ENCODE measurements at places on chromosomes 6 and 20.
A peak's percentile ranks its signal among the peaks of the same experiment; 100 is the strongest.

DNA sequence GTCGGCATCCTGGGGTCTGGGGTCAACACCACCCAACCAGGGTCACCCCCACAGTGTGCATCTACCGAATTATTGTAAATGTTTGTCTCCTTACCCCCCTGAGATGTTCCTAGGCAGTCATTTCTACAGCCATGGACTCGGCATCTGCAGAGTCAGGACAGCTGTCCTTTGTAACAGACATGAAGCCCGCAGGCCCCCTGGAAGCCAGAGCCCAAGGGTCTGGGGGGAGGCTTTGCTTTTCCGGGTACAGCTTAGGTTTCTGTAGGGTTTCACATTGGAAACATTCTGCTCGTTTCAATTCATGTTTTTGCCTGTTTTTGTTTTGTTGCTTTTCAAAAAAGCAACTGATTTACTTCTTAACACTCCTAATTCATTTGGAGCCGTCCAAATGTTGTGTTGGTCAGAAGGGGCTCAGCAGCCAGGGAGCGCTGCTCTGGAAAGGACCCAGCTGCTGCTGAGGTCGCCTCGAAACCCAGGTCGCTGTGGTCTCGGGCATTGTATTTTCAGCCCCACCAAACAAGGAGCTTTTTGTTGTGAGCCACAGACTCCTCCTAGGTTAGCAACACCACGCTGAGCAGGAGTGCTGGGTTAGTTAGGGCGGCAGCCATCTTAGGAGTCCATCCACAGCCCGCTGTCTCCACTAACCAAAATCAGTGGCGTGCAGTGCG, 160.4 kb downstream of the TMEM242 start:
- no peak for DNase-seq

- DNase-seq, result no peak
Measured at GRCh38 chr20:29878281-29878741, 1379.2 kb upstream of the DEFB115 start.

DNA sequence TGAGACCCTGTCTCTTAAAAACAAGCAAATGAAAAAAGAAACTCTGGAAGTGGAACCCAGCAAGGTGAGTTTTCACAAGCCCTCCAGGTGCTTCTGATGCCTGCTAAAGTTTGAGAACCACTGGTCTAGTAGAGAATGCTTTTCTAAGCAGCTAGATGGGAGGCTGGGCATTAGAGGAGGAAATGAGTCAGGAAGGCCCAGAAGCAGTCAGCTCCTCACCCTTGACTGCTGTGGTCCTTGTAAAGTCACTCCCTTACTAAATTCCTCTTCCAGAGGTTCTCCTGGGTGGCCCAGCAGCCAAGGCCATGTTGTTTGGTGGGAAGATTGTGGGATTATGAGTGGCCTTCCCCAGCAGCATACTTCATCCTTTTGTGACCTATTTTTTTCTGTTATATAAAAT, 52.0 kb upstream of the FYN start:
- no peak for DNase-seq

DNA sequence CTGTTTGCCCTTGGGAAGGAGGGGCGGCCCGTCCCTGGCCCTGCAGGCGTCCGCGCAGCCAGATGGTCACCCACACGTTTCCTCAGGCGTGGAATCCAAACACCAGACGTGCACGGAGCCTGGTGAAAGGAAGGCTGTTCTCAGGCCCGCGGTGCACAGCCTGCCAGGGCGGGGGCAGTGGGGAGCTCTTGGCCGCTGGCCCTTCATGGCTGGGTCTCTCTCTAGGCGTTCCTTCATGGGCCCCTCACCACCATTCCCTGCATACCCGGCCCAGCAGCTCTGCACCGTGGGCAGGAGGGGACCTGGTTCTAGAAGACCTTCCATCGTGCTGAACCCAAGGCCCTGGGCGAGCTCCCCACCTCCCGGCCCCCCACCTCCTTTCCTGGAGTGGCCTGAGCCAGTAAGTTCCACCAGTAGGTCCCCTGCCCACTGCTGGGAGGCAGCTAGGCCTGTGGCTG, 30.4 kb upstream of the SMOC2 start:
- no peak for DNase-seq

GRCh38 chr6:89161326-89162046, 15.6 kb downstream of the PM20D2 start:
- no peak for DNase-seq

GRCh38 chr6:1600764-1601157, 9.0 kb upstream of the FOXC1 start:
- no peak for DNase-seq

- DNase-seq, result no peak
Measured at GRCh38 chr6:149362289-149362688, 37.8 kb upstream of the SUMO4 start.

- peak; percentile 41 for DNase-seq
Measured at GRCh38 chr20:38723017-38723847, 1.1 kb upstream of the SLC32A1 start.

DNA sequence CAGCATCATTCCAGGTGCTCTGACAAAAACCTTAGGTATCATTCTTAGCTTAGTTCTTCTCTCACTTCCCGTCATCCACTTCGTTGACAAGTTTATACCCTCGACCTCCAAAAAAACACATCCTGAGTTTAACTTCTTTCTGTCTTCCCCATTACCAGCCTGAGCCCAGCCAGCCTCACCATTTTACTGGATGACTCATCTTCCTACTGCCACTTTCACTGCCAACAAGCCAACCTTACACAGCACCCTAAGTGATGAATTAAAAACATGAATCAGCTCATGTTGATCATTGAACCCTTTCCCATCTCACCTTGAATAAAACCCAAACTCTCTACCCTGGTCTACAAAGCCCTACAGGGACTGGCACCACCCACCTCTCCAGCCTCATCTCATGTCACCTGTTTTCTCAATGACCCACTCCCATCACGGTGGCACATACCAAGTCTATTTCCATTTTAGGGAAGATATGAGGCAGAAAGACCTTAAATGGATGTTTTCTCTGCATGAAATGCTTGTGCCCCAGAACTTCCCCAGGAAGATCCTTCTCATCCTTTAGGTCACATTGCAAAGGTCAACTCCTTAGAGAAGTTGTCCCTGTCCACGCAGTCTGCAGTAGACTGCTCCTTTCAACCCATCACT, 9.9 kb upstream of the UST start:
- DNase-seq, result no peak

- no peak for DNase-seq
Measured at GRCh38 chr20:17939622-17940223, 28.9 kb downstream of the SNX5 start.

- DNase-seq, result no peak
Measured at GRCh38 chr6:116446399-116446798, 14.8 kb upstream of the CALHM6 start.

DNA sequence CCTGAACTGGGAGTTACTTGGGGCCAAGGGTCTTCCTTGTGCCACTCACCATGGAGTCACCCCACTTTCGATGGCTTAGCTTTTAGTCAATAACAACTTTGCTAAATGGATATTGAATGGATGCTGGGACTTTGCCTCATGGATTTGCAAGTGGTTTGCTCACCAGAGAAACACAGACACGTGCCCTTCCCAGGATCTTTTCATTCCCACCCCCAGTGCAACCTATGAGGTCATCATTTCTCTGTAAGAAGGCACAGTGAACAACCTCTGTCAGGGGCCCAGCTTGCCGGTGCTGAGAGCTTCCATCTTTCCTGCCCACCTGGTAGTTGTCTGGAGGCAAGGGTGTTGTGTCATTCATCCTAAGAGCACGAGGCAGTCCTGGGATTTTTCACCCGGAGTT, 256.8 kb upstream of the PMEPA1 start:
- DNase-seq, result no peak

- DNase-seq, result peak; percentile 72
Measured at GRCh38 chr20:48635791-48636267, 192.0 kb downstream of the PREX1 start.

- peak; percentile 42 for DNase-seq
Measured at GRCh38 chr6:90187437-90188121, 109.1 kb downstream of the BACH2 start.

DNA sequence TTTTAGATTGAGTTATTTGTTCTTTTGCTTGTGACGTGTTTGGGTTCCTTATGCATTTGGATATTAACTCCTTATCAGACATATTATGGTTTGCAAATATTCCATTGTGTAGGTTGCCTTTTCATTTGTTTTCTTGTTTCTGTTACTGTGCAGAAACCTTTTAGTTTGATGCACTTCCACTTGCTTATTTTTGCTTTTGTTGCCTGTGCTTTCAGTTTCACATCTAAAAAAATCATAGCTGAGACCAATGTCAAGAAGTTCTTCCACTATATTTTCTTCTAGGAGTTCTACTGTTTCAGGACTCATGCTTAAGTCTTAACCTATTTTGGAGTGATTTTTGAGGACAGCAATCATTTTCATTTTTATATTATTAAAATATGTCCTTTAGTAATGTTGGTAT, 113.5 kb downstream of the EPM2A start:
- no peak for DNase-seq

DNA sequence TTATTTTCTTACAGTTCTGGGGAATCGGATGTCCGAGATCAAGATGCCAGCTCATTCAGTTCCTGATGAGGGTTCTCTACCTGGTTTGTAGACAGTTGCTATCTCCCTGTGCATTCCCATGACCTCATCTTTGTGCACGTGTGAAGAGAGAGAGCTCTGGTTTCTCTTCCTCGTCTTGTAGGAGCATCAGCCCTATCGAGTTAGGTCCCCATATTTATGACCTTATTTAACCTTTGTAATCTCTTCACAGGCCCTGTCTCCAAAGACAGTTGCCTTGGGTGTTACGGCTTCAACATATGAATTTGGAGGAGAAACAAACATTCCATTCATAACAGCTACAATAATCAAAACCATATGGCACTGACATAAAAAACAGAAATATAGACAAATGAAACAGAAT, 455.3 kb downstream of the HACE1 start:
- no peak for DNase-seq

DNA sequence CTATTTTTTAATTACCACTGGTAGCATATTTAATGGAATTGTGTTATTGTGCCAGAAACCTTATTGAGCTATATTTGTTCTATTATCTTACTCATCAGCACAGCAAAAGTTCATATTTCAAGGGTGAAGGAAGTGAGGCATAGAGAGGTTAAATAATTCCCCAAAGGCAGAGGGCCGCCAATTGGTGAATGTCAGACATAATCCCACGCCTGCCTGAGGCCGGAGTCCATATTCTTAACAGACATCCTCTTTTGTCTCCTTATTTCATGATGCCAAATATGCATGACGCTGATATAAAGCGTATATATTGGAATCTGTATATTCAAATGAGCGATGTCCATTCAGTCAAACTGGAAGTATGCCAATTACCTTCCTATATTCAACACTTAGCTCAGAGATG, 505.0 kb upstream of the SLC35B3 start:
- DNase-seq, result no peak

GRCh38 chr6:20188630-20189075, 23.6 kb downstream of the MBOAT1 start:
- no peak for DNase-seq

DNA sequence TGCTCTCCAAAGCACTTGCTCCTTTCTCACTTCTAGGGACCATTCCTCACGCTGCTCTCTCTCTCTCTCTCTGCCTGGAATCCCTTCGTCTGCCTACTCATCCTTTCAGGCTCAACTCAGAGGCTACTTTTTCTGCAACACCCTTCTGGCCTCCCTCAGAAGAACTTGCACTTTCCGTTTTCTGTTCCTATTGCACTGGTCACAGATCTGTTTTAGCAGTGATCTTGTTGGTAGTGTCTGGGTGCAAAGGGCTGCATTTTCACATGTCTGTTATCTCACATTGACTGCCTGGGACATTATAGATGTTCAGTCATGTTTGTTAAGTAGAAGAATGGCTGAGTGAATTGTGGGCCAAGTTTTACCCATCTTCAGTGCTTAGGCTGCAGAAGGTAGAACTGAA, 63.5 kb downstream of the RIN2 start:
- no peak for DNase-seq

DNA sequence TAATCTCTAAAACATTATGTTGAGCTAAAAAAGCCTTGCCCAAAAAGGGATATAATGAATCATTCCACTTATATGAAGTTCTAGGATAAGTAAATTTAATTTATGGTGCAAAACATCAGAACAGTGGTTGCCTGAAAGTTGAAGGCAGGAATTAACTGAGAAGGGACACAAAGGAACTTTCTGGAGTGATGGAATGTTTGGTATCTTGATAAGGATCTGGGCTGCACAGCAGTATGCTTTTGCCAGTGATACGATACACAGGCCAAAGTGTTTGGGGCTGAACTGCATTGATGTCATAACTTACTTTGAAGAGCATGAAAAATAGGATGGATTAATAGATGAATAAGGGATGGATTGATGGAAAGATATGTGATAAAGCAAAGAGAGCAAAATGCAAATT, 146.1 kb upstream of the LRFN2 start:
- DNase-seq, result no peak

DNA sequence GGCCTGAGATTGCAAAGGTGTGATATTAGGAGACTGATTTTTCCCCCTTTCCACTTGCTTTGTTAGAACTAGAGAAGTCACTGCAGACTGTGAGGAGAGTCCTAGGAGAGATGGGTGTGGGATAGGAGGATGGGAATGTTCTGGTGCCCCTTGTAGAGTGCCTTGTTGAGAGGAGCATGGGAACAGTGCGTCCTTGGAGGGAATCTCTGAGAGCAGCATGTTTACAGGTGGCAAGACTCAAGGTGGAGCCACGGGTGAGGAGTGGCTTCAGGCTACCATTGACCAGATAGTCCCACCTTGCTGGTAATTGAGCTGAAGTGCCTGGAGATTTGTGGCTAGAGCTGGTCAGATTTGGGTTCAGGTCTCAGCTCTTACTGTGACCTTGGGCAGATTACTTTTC, 6.0 kb downstream of the PLCG1 start:
- DNase-seq, result no peak

DNA sequence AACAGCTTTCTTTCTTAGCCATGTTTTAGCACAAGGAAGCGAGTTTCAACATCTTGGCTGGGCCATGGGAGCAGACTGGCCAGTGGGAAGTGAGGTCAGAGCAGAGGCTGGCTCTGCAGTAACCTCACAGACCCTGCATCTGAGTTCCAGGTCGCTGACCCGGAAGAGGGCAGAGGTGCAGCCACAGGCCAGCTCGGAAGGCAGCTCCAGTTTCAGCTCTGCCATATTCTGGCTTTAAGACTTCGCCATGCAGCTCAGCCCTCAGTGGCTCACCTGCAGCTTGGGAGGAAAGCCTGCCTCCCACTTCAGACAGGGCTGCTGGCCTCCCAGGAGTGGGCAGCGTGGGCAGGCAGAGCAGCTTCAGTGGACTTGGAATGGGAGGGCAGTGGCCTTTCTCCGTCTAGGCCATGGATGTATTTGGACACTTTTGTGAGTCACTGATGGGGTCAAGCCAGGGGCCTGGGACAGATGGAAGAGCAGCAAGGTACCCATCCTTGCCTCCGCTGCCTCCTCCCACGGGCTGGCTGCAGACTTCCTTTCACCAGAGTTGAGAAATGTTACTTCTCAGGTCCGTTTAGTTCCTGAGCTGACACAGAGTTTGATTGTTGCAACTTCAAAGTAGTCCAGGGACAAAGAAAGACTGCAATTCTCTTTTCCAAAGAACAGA, 18.5 kb downstream of the CST8 start:
- no peak for DNase-seq

Data from activated T-cell treated with anti-CD3 and anti-CD28 coated beads, Interleukin-2, amount 50 U/mL, for 48 hours (primary cell).